ENCODE measurements at places on chromosomes 5 and 9. TPM values are rescaled to one million over a fixed set of nuclear protein-coding genes. Genes with fewer than 3 reads are reported as not detected.

DNA sequence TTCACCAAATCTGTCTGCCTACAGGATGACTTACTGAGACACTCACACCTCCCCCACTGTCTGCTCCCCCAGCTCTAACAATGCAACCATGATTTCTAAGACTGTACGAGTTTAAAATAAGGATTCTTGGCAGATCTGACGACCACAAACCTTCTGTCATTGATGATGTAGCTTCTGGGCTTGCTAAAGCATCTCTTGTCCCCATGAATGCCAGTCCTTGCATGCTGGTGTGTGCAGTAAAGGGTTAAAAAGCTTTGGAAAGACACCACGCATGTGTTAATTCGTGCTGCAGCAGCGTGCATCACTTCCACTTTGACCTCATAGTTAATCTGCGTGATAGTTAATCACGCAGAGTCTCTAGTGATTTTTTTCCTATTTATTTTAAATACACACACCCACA, 411 bp upstream of the GABRG2 start:
- DNase-seq: no peak

DNA sequence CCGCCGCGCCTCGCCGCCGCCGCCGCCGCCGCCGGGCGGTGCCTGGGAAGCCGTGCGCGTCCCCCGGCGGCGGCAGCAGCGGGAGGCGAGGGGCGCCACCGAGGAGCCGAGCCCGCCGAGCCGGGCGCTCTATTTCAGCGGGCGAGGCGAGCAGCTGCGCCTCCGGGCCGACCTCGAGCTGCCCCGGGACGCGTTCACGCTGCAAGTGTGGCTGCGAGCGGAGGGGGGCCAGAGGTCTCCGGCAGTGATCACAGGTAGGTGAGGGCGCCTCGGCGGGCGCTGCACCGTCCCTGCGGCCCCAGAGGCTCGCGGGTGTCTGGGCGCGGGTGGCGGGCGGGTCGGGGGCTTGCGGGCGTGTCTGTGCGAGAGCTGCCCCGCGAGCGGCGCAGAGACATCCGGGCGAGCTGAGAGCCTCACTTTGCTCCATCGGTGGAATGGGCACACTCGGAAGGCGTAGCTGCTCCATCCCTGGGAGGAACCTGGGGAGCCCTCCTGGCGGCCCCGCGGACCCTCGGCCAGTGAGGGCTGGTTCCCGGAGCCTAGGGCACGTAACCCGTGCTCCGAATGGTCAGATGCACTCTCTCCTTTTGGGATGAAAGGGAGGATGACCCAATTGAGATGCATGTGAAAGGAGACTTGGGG, 864 bp downstream of the PAPPA start:
- no peak for DNase-seq

- DNase-seq: no peak
These were observed 125.6 kb downstream of the TMEM161B start for GRCh38 chr5:88142886-88143692.

- DNase-seq: no peak
These were observed 194.8 kb upstream of the IRX2 start for GRCh38 chr5:2946315-2946714.

DNA sequence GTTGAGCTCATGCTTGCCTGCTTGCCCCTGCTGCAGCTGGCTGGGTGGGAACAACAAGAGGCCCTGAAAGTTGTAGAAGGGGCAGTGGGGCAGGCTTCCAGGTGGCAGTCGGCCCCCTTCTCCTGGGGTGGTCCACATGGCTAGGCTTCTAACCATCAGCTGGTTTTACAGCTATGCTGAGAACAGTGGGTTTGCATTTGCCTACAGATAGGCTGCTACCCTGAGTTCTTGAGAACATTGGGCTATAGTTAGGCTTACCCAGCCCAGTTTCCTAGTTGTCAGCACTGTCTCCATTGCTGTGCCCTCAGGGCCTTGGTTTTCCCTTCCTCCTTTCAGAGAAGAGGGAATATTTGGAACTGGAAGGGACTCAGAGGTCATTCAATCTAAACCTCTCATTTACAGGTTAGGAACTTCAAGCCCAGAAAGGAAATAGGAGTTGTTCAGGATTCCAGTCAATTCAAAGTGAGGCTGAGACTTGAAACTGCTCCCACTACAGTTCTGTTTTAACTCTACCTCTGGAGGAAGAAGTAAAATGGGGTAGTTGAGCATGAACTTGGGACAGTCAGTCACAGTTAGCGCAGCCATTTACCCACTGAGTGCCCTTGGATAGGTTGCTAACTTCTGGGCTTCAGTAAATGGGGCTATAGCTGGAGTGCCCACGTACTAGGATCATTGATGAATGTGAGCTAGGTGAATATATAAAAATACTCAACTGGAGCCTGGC, 11.5 kb downstream of the LARP1 start:
- no peak for DNase-seq

DNA sequence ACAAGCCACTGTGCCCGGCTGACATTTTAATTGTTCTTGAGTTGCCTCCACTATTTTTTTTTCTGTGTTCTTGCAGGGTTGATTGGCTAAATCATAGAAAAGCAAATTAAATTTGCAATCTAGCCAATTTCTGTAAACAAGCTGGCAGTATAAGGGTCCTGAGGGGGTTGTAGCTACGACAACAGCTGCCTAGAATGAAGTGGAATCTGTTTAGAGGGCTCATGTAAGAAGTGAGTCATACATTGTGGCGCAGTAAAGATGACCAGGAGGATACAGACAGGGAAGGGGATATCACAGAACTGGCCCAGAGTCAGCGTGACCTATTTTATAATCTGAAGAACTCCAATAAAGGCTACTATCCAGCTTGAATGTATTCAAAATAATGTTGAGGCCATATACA, 82.2 kb upstream of the TLE1 start:
- no peak for DNase-seq

- DNase-seq: no peak
These were observed 62.1 kb upstream of the VLDLR start for GRCh38 chr9:2559192-2560152.

GRCh38 chr9:5553211-5553610, 42.9 kb downstream of the PDCD1LG2 start:
- DNase-seq: no peak

GRCh38 chr5:31481531-31482165, 50.2 kb downstream of the DROSHA start:
- DNase-seq: no peak

DNA sequence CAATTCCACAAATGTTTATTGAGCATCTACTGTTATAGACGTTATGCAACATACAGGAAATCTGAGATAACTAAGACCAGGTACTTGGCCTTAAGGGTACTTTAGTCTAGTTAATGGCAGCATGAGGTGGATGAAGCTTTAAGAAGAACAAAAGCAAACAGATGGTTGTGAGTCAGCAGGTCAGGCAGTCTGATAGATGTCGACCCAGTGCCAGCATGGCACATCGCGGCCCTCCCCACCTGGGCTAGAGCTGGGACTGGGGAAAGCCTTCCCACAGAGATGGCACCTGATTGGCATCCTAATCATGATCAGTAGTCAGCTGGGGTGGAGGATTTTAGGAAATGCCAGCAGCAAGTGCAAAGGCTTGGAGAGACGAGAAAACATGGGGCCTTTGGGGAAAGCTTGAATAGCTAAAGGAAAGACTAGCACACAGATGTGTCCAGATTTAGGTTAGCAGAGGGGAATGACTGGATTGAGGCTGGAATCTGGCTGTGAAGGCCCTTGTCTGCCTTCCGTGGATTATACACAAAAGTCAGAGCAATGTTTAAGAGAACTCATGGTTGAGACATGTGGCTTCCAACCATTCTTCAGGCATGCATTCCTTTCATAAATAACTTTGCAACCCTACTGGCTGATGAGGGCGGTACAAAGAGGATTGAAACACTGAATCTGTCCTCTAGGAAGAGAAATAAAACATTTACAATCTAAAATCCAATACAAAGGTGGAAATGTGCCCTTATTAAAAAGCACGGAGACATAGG, 395.4 kb upstream of the WWC1 start:
- DNase-seq: no peak

- no peak for DNase-seq
These were observed 25.3 kb upstream of the PPP1R2B start for GRCh38 chr5:156824800-156825199.

DNA sequence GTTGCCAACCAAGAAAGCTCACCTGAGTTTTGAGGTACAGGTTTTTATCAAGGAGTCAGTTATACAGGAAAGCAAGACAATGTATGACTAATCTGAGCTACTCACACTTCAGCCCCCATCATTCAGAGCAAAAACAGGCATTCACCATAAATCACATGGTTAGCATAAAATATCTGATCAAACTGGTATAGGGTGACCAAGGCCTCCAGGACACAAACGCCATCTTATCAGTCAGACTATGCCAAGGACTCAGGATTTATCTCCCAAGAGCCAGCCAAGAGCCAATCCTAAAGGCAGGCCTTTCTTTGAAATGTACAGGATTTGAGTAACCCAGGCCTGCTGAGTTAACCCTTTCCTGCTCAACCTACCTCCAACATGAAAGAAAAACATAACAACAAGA, 313.0 kb upstream of the NREP start:
- DNase-seq: no peak

The SLC25A2 gene
- not detected for polyA plus RNA-seq

The GABRA1 gene
- polyA plus RNA-seq: not detected

The NR2F1 gene
- not detected for polyA plus RNA-seq

The ZNF474 gene
- polyA plus RNA-seq: 0.14 TPM

The PARP8 gene
- polyA plus RNA-seq: 16.9 TPM

The GADD45G gene
- 0.54 TPM for polyA plus RNA-seq
